ENCODE measurements at places on chromosomes 7 and 10. TPM values are rescaled to one million over a fixed set of nuclear protein-coding genes. Genes with fewer than 3 reads are reported as not detected.

- no peak overlapping the region for H3K4me3 ChIP-seq
- H3K4me1 ChIP-seq: no peaks in the 10 kb centered on the region
- peaks cover 12% of the 10 kb centered on the region for H3K36me3 ChIP-seq
Measured at GRCh38 chr10:99393683-99394082, 36.7 kb downstream of the GOT1 start.

DNA sequence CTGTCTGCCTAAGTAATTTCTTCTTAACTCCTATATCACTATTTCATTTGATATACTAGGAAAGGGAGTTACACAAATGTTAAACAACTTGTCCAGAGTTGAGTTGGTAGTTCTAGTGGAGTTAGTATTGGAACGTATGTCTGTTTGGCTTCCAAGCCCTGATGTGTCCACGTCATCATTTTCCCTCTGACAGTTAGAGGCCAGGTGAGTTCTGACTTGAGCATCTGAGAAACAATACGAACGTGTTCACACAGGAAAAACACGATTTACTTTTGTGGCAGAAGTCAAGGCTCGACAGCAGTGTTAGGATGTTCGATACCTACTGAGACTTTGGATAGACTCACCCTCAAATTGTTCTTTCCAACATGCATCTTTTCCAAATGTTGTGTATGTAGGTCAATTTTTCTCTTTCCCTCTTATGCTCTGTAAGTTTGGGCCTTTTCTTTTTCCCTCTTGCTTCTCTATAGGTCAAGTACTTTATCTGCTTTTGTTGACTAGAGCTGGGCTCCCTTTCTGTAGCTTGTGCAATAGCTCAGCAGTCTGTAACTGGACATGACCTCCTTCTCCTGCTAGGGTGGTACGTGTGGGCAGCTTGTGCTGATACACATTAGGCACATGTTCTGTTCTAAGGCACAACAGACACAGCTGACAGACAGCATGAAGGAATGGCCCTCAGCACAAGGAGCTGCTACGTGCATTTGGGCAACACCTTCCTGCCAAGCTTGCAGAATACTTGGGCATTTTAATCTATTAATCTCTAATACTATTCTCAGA lies 222.9 kb downstream of the PTEN start:
- H3K36me3 ChIP-seq: no peaks in the 10 kb centered on the region
- H3K4me3 ChIP-seq: no peak overlapping the region
- no peaks in the 10 kb centered on the region for H3K27me3 ChIP-seq
- H3K27ac ChIP-seq: no peak overlapping the region
- H3K4me1 ChIP-seq: peaks cover 11% of the 10 kb centered on the region

GRCh38 chr7:7156663-7157062 lies 25.7 kb upstream of the C1GALT1 start:
- H3K27ac ChIP-seq: peak overlapping the region; percentile 71
- H3K4me1 ChIP-seq: peaks cover 49% of the 10 kb centered on the region

GRCh38 chr7:46450886-46451285 lies 529.8 kb upstream of the IGFBP3 start:
- H3K4me3 ChIP-seq: no peak overlapping the region
- H3K36me3 ChIP-seq: no peaks in the 10 kb centered on the region
- H3K27me3 ChIP-seq: no peaks in the 10 kb centered on the region
- H3K4me1 ChIP-seq: no peaks in the 10 kb centered on the region
- DNase-seq: no peak

DNA sequence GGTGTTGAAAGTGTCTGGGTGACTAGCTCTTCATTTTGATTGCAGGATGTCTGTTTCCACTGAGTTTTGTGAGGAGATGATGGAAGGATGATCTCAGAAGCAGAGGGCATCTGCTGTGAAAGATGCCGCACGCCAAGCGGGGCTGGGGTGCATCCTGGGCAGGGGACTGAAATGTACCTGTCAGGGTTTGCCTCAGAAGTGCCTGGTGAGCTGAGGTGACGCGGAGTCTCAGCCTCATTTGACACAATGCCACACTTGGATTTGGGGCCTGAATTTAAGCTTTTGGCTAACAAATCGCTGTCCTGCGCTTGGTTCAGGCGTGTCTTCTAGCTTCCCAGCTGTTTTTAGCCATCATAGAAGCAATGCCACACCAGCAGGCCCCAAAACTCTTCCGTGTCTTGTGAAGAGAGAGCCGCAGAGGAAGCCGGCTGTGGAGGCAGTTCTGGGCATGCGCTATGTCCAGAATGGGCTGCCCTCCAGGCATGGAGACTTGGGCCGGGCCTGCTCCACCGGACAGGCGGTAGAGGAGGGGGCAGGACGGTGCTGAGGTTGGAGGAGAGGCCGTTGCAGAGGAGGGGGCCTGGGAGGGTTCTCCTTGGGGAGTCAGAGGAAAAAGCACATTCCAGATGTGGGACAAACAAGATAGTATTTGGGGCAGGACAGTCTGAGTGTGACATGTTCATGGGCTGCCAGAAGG lies 31.2 kb downstream of the WDR86 start:
- H3K27ac ChIP-seq: no peak overlapping the region
- H3K27me3 ChIP-seq: peaks cover 25% of the 10 kb centered on the region
- peaks cover 15% of the 10 kb centered on the region for H3K36me3 ChIP-seq
- DNase-seq: no peak
- H3K4me3 ChIP-seq: no peak overlapping the region

DNA sequence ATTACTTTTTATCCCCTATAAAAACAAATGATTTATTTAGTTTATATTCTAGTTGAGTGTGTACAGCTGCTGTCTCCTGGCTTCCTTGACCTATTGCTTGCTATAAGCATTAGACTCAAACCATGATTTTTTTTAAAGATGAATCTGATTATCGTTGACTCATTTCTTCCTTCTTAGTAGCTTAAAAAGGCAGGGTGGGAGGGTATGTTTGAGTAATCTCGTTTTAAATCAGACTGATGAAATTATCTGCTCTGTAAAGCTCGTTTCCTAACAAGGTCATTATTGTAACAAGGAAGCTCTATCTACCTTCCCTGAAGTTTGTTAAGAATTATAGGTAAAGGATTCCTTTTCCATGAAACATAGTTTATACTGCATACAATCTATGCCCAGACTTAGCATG lies 276.3 kb upstream of the KCND2 start:
- DNase-seq: no peak
- H3K4me1 ChIP-seq: no peaks in the 10 kb centered on the region
- no peaks in the 10 kb centered on the region for H3K27me3 ChIP-seq
- H3K4me3 ChIP-seq: no peak overlapping the region
- no peak overlapping the region for H3K27ac ChIP-seq

The SORCS3 gene
- 1.8 TPM for total RNA-seq

The SAP25 gene
- 61.2 TPM for total RNA-seq

The ASZ1 gene
- total RNA-seq: not detected

The DPCD gene
- 0.82 TPM for total RNA-seq

The HOXA2 gene
- not detected for total RNA-seq

Measured in T-cell (primary cell).